ENCODE measurements at places on chromosomes 4 and X.

- DNase-seq = no peak
Measured at GRCh38 chr4:42397635-42398170, 415 bp downstream of the SHISA3 start.

DNA sequence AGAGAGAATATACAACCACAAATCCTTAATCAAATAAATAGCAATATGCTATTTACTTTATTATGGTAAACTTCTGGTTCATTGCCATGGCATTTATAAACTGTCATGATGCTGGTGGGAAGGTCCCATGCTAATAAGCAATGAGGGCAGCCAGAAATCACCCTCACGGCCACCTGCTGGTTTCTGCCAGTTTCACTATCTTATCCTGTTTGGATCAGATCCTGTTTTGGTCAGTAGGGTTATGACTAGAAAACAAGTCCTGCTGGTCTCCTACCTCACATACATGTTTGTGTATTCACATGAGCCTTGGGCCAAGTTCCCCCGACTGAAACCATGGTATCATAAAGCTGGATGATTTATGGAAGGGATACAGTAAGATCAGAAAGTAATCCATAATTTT, 28.1 kb downstream of the XAGE5 start:
- DNase-seq = no peak

- DNase-seq = no peak
Measured at GRCh38 chr4:94356444-94356843, 13.8 kb upstream of the HPGDS start.

- no peak for DNase-seq
Measured at GRCh38 chrX:117335209-117335608, 781.4 kb downstream of the KLHL13 start.

DNA sequence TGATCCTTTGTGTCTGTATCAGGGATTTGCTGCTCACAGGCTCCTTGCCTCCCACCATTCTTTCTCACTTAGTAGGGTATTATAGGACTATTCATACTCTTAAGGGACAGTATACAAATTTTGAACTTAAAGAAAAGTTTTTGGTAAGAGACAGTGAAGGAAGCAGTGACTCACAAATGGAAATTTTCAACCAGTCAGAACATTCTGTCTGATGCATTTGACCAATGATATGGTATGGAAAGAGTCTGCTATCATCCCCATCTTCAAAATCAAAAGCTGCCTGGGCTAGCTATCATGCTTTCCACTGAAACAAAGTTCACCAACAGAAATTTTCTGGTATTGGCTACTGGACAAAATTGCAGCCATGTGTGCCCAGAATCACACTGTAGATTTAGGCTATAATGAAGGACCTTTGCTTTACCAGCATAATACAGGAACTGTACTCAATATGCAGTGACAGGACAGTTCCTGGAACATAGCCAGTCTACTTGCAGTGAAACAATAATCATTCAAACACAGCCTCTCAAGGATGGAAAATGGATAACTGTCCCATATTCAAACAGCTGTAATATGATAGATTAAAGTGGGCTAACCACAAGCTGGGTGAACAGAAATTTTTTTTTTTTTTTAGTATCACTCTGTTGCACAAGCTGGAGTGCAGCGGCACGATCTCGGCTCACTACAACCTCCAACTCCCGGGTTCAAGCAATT, 109.0 kb upstream of the ACSL4 start:
- DNase-seq = no peak
